Heart right ventricle (tissue), 16 donors: ENCODE measurements at places on chromosomes 3 and 15. TPM values are rescaled to one million over a fixed set of nuclear protein-coding genes. Genes with fewer than 3 reads are reported as not detected.

The CHDH gene
- 0.29 TPM for polyA plus RNA-seq

- no peak for DNase-seq
Observed at GRCh38 chr3:13950042-13950441, 70.2 kb upstream of the WNT7A start.

- DNase-seq = no peak
Observed at GRCh38 chr15:98387866-98388265, 260.5 kb upstream of the IGF1R start.

GRCh38 chr3:151753846-151754245, 20.1 kb downstream of the AADACL2 start:
- DNase-seq = no peak

DNA sequence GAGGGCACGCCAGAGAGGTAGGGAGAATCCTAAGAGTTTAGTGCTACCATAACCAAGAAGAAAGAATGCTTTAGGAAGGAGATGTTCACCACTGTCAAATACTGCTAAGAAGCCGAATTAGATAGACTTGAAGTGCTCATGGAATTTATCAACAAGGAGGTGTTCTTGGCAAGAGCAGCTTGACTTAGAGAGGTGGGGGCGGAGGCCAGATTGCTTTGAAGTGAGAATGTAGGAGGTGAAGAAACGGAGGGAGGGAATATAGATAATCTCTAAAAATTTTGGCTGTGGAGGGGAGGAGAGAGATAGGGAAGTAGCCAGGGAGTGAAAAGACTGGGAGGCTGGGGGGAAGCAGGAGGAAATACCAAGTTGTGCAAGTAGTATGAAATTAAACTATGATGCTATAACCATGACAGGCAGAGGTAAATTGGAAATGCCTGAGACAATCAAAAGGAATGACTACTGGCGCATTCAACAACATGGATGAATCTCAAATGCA, 35.5 kb downstream of the GADL1 start:
- no peak for DNase-seq

DNA sequence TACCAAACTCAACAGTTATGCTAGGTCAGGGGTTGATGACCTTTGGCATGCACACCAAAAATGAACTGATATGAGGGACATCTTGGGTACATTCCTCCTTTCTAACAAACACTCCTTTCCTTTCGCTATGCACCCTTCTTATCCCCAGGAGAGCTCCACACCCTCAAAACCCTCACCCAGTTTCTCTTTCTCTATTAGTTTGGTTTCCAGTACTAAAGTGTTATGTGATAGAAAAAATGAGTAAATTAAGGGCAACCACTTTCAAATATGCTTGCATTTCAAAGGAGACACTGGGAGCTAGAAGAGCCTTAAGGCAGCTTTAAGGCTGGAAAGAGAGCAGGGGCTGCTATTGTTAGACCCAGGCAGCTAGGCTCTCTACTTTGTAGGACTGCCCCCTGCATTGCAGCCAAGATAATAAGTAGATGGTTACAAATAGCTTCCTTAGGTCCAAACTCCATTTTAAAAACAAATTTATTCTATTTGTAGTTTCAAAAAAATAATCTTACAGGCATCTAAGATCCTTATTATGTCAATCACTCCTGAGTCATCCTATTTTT, 244.3 kb downstream of the ZIC1 start:
- no peak for DNase-seq

GRCh38 chr15:57718309-57718708, 11.8 kb downstream of the POLR2M start:
- DNase-seq = no peak

DNA sequence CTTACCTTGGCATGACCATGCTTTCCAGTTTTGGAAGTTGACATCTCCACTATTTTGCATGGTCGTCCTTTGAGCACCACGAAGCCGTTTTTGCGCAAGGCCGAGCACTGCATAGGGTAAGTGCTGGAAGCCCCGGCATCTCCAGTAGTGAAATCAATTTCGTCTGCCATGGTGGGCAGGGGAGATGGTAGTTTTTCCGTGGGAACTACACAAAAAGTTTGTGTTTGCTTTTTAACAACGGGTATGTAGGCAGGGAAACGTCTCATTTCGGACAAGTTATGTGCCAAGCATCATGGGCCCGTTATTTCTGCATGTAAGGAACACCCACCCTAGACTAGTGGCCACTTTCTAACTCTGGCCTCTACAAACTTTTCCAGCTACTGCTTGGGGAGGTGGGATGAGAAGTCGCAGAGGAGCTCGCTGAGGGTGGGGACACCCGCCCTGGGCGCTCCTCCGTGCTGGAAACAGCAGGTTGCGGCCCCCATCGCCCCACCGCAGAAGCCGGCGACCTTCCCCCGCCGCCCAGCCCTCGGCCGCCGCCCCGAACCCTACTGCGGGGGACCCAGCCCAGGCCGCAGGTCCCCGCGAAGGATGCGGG, 701 bp downstream of the EIF5A2 start:
- DNase-seq = no peak

DNA sequence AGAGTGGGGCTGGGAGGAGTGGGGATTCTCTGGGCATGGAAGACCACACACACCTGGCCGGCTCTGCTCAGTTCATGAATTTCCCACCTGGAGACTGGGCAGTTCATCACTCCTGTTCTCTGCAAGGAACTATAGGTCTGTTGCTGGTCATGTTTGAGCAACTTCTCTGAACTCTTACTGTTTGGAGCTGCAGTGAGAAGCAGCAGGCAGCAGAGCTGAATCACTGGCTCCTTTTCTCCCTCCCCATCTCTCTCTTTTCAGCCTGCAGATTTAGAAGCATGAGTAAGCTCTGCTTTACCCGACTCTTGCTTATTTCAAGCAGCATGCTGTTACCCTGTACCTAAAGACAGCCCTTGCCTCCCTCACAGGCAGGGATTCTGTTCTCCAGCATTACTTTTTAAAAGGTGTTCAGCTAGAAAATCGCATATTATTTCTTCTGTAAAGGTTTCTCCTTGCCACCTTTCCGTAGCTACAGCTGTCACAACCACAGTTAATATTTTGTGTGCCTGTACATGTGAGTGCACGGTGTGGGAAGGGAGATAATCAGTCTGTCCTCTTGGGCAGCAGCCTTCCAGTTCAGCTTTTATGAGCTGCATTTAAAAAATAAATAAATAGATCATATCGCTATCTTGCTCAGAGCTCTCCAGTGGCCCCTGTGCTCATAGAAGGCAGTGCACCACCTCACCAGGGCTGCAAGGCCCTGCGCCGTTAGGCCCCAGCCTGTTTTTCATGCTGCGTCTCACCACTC, 131.6 kb downstream of the CHCHD6 start:
- no peak for DNase-seq

The MITF gene
- 24.3 TPM for polyA plus RNA-seq

The STRIT1 gene
- 0.26 TPM for polyA plus RNA-seq

- no peak for DNase-seq
Observed at GRCh38 chr3:35635926-35636683, 3.2 kb upstream of the ARPP21 start.
